ENCODE measurements at places on chromosomes 11 and 22.

- no peak for DNase-seq
Measured at GRCh38 chr11:45259592-45259991, 26.5 kb downstream of the SYT13 start.

GRCh38 chr22:49586244-49586748, 241.4 kb downstream of the BRD1 start:
- DNase-seq = no peak

GRCh38 chr22:48554893-48555572, 1272.6 kb downstream of the BRD1 start:
- DNase-seq = no peak

DNA sequence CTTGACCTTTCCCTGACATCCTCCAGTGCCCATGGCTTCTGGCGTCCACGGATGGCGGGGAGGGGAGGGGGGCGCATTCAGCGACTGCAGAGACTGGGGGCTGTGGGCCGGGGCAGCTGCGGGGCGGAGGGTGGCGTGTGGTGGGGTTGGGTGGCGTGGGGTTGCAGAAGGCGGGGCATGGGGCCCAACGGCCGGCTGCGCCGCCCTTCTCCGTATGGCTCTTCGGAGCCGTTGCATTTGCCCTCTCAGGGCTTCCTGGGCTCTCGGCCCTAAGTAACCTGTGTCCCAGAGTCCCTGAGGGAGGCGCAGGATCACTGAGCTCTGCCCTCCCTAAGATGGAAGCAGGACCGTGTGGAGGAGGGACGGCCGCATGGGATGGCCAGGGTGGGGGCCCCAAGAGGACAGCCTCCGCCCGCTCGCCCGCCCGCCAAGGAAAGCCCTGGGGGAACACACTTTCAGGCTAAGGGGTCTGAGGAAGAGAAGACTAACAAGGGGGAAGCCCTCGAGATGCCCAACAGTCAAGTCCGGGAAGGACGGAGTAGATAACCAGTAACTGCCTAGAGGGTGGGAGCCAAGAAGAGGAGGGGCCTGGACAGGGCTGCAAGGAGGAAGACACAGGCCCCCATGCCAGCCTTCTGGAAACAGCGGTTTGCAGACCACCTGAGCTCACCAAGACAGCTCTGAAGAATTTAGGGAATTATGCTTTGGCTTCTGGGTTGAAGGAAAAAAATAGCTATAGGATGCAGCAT, 9.2 kb upstream of the AIFM3 start:
- no peak for DNase-seq

GRCh38 chr22:44001521-44001920, 22.6 kb upstream of the PARVB start:
- no peak for DNase-seq

GRCh38 chr11:45830596-45830995, 16.7 kb upstream of the CRY2 start:
- DNase-seq = no peak

DNA sequence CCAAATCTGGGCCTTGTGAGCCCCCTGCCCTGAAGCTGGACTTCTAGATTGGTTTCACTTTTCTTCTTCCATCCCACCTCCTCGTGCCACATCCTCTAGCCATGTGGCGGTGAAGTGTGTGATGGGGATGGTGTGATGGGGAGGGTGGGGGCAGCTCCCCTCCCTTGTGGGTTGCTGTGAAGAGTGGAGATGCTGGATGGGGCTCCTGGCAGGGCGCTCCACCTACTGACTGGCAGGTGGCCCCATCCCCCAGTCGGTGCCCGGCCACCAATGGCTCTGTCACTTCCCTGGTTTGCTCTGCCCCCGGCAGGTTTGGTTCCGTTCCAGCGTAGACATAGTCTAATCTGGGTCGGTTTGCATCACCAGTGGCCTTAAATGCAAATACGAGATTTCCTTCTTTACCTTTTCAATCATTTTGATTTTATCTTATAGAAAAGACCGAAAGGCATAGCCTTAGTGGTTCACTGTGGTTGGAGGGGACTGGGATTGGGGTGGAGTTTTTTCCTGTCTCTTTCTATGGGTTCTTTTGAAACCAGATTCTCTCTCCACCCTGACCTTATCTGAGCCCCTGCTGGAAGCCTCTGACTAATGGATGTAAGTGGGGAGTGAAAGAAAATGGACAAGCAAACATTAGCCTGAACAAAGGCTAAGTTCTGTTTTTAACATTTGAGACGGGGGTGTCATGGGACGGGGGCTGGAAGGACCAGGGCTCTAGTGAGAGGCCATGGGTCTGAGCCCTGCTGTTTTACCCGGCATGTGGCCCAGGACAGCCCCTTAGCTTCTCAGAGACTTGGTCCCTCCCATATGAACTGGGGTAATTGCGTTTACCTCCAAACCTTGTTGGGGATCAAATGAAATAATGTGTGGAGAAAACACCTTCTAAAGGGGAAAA, 149.3 kb downstream of the CACNA1I start:
- DNase-seq = no peak

- no peak for DNase-seq
Measured at GRCh38 chr11:7592711-7593110, 78.9 kb downstream of the PPFIBP2 start.

GRCh38 chr11:11501546-11502262, 120.1 kb downstream of the GALNT18 start:
- DNase-seq = no peak

DNA sequence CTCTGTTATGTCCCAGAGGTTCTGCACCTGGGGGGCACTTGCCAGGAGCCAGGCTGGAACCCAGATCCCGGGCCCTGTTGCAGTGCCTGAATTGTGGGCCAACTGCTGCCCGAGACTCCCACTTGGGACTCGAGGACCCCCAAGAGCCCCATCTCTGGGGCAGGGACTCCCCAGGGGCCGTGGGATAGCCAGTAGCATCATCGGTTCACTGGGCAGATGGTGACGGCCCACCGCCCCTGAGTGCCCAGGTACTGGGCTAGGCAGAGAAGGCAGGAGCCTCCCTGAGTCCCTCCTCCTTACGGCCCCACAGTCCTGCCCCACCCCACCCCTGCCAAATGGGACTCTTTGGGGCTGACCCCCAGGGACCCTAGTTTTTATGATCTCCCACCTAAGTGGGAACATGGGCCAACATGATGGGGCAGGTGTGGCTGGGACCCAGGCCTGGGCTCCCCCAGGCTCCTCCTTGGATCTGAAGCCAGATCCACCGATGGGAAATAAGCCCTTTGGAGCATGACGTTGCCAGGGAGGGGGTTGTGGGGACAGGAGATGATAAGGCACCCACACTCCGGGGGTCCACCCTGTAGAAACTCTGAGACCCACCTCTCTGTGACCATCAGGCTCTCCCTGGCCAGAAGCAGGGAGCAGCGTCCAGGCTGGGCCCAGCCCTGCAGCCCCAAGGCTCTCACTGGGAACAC, 94.5 kb upstream of the FGF3 start:
- DNase-seq = no peak

- DNase-seq = no peak
Measured at GRCh38 chr22:45211435-45211834, 29.3 kb downstream of the KIAA0930 start.

DNA sequence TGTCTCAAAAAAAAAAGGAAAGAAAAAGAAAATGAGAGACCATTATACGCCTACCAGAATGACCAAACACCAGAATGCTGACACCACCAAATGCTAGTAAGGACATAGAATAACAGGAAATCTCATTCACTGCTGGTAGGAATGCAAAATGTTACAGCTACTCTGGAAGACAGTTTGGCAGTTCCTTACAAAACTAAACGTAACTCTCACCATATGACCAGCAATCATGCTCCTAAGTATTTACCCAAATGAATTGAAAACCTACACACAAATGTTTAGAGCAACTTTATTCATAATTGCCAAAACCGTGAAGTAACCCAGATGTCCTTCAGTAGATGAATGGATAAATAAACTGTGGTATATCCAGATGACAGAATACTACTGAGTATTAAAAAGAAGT, 7.2 kb downstream of the CHKA start:
- DNase-seq = no peak

- DNase-seq = peak; percentile 25
Measured at GRCh38 chr11:131977854-131978253, 607.4 kb downstream of the NTM start.

DNA sequence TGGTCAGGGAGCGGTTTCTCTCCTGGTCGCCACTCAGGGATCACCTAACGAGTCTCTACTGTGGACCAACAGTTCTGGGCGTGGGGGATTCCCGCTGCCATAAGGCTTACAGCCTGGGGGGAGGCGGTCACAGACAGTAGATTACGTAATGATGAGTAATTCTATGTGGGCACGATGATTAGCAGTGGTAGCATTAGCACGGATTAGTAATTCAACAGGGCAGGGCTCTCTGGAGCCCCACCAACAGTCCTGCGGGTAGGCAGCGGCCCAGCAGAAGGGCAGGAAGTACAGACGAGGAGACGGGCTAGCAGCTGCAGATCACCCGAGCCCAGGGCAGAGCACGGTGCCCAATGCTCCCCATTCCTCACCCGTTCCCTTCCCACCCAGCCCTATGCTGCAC, 3.6 kb downstream of the SHISAL1 start:
- peak; percentile 87 for DNase-seq

- DNase-seq = peak; percentile 27
Measured at GRCh38 chr11:113048820-113049768, 87.9 kb downstream of the NCAM1 start.

GRCh38 chr22:42321908-42322561, 51.6 kb upstream of the TCF20 start:
- no peak for DNase-seq

- no peak for DNase-seq
Measured at GRCh38 chr11:117394221-117394925, 66.7 kb downstream of the CEP164 start.

GRCh38 chr11:116534270-116534975, 238.4 kb downstream of the BUD13 start:
- no peak for DNase-seq

DNA sequence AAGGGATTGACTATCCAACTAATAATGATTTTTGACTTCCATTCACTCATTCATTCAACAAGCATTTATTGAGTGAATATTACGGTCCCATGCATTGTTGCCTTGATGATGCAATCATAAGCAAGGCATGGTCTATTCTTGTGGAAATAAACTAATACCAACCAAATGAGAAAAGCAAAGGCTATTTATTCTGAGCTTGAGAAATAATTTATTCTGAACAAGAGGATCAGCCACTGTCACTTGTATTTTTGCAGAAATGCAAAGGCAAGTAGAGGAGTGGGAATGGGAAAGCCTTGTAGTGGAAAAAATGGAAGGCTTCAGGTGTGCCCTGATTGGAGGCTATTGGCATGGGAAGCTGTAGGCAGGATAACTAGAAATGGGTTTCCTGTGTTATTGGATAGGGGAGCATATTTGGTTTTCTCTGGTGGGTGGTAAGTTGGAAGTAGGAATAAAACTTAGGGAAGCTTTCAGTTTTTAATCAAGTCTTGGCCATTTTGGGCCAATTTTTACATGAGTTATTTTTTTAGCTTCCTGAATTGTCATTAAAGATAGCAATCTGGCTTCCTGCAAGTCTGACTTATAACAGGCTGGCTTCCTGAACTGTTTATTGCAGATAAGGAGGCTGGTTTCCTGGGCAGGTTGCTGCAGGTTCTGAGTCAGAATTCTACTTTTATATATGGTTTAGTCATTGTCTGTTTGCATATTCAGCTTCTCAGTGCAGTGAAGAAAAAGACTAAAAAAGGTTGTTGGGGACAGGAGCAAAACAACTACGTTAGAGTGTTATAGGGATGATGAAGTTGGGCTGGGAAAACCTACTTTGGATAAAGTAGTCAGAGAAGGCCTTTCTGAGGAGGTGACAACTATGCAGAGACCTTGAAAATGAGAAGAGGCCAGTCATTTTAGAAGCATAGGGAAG, 106.7 kb downstream of the APIP start:
- DNase-seq = no peak

GRCh38 chr11:11572386-11572785, 49.4 kb downstream of the GALNT18 start:
- no peak for DNase-seq

GRCh38 chr11:116981266-116981885, 116.9 kb downstream of the SIK3 start:
- peak; percentile 39 for DNase-seq

- no peak for DNase-seq
Measured at GRCh38 chr11:11626128-11626527, 4.3 kb upstream of the GALNT18 start.

GRCh38 chr22:22520667-22521602, 865 bp upstream of the ZNF280A start:
- no peak for DNase-seq

DNA sequence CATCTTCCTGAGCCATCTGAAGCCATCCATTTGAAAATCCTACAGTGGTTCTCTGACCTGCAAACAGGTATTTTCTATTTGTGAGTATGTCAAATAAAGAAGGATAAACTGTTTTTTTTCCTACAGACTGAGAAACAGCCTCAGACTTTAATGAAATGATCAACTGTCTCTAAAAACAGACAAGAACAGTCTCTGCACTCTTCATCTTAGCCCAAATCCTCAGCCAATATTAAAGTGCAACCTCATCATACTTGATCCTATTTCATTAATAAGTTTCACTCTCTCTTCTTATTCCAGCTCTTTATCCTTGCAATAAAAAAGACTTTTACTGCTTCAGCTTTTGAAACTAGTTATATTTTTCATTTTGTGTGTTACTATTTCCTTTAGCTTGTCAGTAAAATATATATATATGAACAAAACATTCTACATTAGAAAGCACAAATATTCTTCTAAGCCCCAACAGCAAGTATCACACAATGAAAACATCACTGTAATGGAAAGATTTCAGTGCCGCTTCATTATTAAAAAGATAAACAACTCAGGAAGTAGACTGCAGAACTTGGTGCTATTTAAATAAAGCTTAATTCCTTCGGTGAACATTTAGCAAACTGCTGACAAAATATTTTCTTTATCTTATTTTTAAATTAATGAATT, 45.5 kb upstream of the FAT3 start:
- DNase-seq = no peak

DNA sequence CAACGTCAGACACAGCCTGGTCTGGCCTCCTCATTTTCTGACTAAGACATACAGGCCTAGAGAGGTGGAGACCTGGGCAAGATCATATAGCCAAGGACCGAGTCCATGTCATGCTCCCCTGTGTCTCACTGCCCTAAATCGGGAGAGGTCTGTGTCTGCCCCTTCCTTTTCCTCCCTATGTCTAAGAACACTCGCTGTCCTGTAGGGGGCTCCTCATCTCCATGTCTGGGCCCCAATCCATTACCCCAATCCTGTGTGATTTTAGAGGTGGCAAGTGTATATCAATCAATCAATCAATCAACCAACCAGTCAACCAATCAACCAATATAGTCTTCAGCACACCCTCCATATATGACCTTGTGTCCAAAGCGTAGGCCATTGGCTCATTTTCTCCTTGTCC, 125.7 kb downstream of the KIRREL3 start:
- DNase-seq = no peak

- DNase-seq = peak; percentile 86
Measured at GRCh38 chr11:101487775-101488174, 96.0 kb downstream of the TRPC6 start.

DNA sequence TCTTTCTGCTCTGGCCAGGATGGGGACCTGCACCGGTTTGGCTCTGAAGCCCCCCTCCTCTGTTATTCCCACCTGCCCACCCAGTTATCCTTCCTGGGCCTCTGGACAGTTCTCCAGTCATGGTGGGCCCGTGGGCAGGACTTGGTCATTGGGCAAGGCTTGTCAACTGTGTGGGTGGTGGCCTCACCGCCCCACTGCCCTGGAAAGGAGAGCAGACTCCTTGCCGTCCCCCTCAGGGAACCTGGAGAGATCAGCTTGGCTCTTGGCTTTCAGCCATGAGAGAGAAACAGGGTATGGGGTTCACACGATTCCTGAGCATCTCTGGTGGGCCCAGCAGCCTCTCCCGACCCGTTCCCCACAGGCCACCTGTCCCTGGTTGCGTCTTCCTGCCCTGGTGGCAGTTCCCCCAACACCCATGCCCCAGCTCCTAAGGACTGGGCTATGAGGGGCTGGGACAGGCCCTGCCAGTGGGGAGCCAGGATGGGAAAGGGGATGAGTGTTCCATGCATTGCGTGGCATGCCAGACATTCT, 92.3 kb downstream of the MORC2 start:
- no peak for DNase-seq
